ENCODE measurements at places on chromosomes 4 and X.

GRCh38 chr4:106266201-106266600, 49.8 kb downstream of the TBCK start:
- no peak for DNase-seq

DNA sequence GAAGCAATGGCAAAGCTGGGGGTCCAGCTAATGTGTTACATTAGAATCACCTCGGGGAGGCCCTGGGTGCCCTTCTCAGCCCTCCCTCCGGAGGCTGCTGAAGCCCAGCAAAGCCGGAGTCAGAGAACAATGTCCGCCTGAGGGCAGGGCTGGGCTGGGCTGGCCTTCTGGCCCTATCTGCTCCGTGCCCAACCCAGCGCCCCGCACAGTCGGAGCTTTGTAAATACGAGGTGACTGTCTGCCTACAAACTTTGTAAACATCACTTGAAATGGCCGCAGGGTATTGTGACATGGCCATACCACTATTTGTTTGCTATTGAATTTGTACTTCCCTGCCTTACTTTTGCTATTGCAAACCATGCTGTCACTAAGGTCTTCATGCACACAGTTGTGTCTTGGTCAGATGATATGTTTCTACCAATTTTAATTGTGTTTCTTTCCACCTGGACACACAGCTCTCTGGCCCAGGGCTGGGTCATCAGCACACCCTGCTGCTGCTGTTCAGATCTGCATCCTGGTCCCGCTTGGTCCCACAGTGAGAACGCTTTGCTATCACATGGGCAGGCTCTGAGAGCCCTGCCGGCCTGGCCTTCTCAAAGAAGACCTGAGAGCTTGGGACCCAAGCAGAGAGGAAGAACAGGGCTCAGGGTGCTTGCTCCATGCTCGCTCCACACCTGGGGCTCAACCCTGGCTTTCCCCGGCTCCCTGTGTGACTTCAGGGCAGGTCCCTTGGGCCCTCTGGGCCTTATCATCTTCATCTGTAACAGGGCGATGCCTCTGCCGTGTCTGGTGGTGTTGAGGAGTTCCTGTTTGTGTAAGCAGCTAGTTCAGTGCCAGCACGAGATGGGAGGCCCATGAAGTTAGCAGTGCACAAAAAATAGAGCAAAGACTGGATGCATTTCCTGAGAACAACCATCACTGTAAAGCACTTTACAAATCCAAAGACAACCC, 2.3 kb downstream of the S100P start:
- no peak for DNase-seq

- DNase-seq: no peak
These were observed 275.0 kb downstream of the PARM1 start for GRCh38 chr4:75207902-75208301.

DNA sequence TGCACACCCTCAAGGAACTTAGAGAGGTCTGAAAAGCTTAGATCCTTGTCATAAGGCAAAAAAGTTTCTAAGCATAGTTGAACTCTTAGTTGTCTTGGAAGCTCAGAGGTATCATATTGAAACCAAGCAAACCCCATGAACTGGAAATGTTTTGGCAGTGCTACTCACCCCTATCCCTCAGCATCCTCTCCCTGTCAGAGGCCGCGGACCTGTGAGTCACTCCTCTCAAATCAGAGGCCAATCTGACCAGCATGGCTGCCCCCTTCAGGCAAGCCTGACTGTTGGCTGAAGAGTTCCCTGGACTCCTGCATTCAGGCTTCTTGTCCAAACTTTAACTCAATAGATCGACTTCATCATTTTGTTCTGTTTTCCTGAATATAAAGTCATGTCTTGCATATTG, 69.4 kb downstream of the KCNIP4 start:
- DNase-seq: no peak
